AG04450 (cell line): ENCODE measurements at places on chromosomes 16 and 17.
A peak's percentile ranks its signal among the peaks of the same experiment; 100 is the strongest.

DNA sequence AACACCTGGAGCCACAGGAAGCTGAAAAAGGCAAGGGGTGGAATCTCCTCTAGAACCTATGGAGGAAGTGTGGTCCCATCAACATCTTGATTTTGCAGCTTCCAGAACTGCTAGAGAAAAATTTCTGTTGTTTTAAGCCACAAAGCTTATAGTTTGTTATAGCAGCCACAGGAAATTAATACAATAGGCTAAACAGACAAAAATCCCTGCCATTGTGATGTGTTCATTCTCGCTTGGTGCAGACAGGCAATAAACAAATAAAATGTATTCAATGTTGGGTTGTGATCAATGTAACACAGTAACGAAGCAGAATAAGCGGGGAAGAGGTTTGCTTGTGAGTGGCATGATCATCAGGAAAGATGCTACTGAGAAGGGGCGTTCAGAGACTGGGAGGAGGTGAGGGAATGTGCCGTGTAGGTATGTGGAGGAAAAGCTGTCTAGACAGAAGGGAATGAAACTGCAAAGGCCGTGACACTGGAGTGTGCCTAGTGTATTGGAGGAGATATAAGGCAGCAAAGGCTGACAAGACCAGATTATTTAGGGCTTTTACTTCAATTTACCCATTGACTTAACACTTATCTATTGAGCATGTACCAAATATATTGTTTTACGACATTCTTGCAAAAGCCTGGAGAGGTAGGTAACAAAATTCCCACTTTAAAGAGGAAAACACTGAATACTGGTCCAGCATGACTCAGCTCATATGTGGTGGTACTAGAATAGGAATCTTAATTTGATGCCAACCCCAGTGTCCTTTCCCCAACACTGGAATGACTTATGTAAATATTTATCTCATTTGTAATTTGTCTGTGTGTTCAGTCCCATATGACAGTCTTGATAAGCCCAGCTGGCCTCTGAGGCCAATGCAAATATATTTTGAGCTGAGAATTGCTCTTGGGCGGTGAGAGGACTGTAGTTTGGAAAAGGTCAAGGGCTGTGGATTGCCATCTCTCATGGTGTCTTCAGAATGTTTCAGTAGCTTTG is 375.9 kb downstream of the CDH13 start:
- peak; percentile 10 for DNase-seq

GRCh38 chr16:11234884-11235702 is 20.9 kb downstream of the SOCS1 start:
- no peak for DNase-seq

DNA sequence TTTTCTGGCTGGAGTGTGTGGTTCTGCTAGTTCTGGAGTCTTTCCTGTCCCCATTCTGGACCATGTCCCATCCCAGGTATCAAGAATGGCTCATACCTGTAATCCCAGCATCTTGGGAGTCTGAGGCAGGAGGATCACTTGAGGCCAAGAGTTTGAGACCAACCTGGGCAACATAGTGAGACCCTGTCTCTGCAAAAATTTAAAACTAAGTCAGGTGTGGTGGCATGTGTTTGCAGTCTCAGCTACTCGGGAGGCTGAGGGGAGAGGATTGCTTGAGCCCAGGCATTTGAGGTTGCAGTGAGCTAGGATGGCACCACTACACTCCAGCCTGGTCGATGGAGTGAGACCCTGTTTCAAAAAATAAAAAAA is 15.3 kb upstream of the WNT3 start:
- DNase-seq: no peak

- DNase-seq: no peak
These were observed 690 bp downstream of the PITPNC1 start for GRCh38 chr17:67377488-67378453.

- no peak for DNase-seq
These were observed 295.7 kb downstream of the SNX29 start for GRCh38 chr16:12272264-12272663.

DNA sequence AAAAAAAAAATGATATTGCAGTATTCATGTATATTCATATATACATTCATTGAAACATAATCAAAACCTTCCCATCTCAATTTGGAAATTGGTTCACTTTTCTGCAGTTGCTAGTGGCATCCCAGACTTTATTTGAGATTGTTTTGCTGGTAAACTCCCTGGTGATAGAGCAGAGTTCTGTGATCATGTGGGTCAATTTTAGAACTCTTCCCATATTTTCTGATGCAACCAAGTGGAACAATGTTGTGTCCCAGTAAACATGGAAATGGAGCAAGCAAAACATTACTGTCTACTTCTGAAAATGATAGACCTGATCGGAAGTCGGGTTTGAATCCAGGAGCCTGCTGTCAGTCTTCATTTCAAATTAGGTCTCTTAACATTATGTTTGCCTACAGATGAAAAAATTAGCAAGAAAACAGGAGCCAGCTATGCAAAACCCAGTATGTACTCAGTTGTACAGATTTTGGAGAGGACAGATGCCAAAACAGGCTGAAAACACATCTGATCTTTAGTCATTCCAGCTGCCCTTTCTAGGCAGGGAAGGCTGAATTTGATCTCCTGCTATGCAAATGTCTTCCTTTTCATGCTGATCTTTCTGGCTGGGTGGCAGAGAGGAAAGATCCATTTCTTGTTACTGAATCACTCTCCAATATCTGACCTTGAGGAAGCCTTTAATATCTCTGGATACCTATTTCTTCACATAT is 786.6 kb upstream of the SOX9 start:
- DNase-seq: no peak
